ENCODE measurements at places on chromosomes 5 and 9. TPM values are rescaled to one million over a fixed set of nuclear protein-coding genes. Genes with fewer than 3 reads are reported as not detected.

Gene SV2C
- 0.18 TPM for total RNA-seq

Gene TEX48
- not detected for total RNA-seq

Gene FYB1
- 5.5 TPM for total RNA-seq

Gene PPP1R26
- 24.2 TPM for total RNA-seq

Gene SUSD3
- total RNA-seq: 15.6 TPM

Gene IFT74
- total RNA-seq: 40.3 TPM

Gene GARIN3
- not detected for total RNA-seq

Gene HMCN2
- total RNA-seq: 5.9 TPM

Gene BTNL9
- 17.1 TPM for total RNA-seq

Gene PROP1
- not detected for total RNA-seq

Gene TIMD4
- total RNA-seq: 0.93 TPM

Gene SSNA1
- 35.3 TPM for total RNA-seq

Gene HAVCR2
- total RNA-seq: 13.0 TPM

Gene ADAMTS16
- total RNA-seq: 93.6 TPM

Gene MUSK
- 2.3 TPM for total RNA-seq

Gene NR5A1
- 0.12 TPM for total RNA-seq

Gene COL15A1
- 107 TPM for total RNA-seq

Gene SLC34A3
- 3.0 TPM for total RNA-seq

Gene ANKRD34B
- total RNA-seq: 0.18 TPM

Gene DCAF12
- 55.1 TPM for total RNA-seq

Gene SPINK6
- total RNA-seq: not detected

Gene RASEF
- 6.1 TPM for total RNA-seq

Gene FBP2
- total RNA-seq: 26.9 TPM
